ENCODE measurements at places on chromosomes 6 and 20. TPM values are rescaled to one million over a fixed set of nuclear protein-coding genes. Genes with fewer than 3 reads are reported as not detected.
A peak's percentile ranks its signal among the peaks of the same experiment; 100 is the strongest.

- peak; percentile 92 for DNase-seq
These were observed 40.3 kb upstream of the OGFRL1 start for GRCh38 chr6:71248306-71248765.

- no peak for DNase-seq
These were observed 382.7 kb downstream of the UTRN start for GRCh38 chr6:144667532-144668503.

- DNase-seq, result peak; percentile 35
These were observed 346.8 kb upstream of the CNR1 start for GRCh38 chr6:88512951-88513350.

DNA sequence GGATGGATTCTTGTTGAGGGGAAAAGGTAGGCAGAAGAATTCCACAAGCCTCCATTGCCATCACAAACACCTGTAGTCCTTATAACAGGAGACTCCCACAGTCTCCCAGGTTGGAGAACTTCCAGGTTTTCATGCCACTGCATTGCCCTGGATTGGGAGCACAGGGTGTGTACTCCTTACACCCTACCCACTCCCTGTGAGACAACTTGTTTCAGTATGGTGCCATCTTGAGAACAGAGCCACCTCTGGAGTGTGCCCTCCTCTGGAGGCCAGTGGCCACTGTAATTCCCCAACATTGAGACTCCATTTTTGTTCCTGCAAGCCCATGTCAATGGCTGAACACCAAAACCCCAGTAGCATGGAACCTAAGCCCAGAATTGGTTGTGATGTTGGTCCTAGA, 123.5 kb upstream of the LAMA2 start:
- no peak for DNase-seq

DNA sequence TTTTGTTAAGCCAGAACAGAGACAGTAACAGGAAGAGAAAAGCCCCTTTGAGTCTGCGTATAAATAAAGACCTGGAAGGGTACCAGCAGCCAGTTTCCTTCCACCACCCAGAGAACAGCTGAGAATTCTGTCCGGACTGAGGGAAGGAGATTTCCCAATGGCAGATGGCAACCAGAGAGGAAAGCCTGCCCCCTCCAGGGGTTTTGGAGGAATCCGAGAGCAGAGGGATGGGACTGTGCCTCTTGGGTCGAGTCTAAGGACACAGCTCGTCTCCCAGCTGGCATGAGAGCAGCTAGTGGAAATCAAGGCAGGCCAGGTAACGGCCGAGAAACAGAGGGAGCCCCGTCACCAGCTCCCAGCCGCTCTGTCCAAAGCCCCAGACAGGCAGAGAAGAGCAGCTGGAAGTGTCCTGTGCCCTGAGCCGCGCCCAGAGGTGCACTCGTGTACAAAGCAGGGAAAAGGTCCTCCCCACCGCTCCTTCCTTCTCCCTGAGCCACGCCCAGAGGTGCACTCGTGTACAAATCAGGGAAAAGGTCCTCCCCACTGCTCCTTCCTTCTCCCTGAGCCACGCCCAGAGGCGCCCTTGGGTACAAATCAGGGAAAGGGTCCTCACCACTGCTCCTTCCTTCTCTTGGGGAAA, 134.0 kb upstream of the SNX9 start:
- DNase-seq, result no peak

Gene CST7
- 1.0 TPM for total RNA-seq

Measured in HT1080 (cell line).